Non-pigmented ciliary epithelial cell (primary cell): ENCODE measurements at places on chromosomes 2 and 18.

- no peak for DNase-seq
Observed at GRCh38 chr2:159468257-159468656, 148.1 kb downstream of the BAZ2B start.

- DNase-seq, result peak; percentile 58
Observed at GRCh38 chr2:135052042-135052876, at the start of gene RAB3GAP1. TSS of gene RAB3GAP1 (plus strand) at chr2:135052292. CDS start at chr2:135052308, 16 bp downstream.

DNA sequence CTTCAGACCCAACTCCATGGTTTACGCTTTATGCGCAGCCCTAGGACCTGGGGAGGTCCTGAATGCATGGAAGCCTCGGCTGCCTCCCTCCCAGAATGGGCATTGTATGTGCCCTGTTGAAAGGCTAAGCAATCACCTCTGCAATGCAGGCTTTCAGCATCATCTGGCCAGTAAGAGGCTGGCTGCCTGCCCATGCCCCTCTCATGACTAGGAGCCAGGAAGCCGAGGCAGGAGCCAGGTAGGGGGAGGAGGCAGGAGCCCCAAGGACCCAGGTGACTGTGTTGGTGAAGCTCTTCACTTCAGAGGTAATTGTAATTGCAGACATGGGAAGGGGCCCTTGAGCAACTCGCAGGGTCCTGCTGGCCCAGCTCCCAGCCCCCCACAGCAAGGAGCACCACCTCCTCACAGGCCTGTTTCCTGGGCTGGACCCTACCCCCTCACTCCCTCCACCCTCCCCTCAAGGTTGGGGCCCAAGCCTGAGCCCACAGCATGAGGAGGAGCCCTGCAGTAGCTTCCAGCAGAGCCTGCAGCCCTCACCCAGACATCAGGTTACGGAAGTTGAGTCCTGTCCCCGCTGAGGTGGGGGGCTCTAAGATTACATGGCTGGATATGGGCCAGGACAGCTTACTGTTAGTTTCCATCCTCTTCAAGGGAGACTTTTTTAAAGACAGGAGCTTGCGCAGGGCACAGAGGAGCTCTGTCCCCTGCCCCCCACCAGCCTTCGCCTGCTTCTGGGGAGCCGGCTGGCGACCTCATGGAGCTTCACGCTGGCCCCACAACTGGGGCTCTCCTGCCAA is 21.9 kb downstream of the CRACDL start:
- no peak for DNase-seq

DNA sequence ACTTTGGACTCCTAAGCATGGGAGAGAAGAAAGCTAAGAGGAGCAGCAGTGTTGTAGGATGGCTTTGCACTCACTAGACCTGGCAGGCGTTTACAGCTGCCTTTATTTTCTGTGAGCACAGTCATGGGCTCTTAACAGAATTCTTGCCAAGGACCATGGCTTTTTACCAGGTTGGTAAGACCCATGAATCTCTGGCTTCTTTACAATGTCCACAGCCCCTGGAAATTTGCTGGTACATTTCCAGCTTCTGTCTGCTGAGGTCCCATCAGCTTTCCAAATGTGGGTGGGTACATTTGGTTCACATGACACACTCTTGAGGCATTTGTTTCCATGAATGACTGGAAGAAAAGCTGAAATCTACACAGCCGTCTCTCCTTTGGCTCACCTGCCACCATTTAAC is 162.7 kb downstream of the PPP1R1C start:
- DNase-seq, result no peak

DNA sequence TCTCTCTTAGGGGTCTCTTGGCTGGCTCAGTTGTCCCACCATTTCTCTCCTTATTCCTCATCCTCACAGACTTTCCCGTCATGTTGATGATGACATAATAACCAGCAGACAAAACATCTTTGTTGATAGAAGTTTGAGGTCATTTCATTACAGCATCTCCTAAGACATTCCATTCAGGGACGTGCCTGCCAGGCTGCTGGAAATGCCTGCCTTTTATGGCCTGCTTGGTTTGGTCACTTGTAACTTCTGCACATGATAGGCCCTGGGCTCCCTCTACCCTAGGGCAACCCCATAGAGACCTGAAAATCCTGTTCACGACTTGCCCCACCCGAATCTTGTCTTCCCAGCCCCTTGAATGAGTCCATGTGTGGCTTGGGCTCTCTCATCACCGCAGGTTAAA is 81.7 kb downstream of the SDC1 start:
- DNase-seq, result no peak

- no peak for DNase-seq
Observed at GRCh38 chr2:202036601-202037037, 3.0 kb downstream of the FZD7 start.

DNA sequence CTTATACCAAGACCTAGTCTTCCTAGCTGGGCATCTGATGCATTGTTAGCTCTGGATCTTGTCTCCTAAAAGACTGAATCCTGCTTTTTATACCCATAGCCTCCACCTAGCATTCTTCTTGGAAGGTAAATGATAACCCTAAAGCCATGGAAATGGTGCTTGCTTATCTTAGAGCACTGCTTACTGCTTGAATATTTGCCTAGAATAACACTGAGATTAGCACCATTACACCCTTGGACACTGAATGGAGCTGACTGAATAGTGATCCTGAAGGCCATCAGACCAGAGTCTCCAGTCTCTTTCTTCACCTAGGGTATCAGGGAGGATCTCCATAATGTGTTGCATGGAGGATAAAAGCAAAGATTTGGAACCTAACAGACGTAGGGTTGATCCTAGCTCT is 50.3 kb upstream of the UGP2 start:
- no peak for DNase-seq
